CD4-positive, alpha-beta T cell treated with Interleukin-6 at 100 ng/mL for 8 hours (primary cell): ENCODE measurements at places on chromosomes 5 and 9.

DNA sequence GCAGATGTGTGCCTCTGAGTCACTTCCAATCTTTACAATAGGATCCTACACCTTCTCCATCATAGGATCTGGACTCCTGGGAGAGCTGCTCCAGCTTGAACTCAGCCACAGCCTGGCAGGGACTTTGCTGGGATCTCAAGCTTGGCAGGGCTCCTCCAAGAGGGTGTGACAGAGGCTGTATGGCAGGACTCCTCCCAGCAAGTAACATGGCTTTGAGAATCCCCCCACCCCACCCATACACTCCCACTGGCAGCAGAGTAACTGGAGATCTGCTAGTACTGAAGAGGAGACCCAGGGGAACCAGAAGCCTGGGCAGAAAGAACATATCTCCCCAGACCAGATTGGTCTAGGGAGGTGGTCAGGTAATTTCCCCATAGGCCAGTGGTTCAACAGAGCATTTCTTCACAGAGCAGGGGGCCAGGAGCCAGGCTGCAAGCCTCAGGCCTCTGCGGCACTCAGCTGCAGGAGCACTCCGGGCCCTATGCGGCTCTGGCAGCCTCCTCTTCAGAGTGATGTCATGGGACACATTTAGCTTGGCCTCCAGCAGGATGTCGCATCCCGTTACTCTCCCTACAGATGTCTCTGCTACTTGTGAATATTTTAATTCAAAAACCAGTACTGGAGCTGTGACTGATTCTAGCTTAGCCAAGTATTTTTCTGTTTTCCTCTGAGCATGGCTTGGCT lies 1.7 kb upstream of the ACSL6 start:
- no peak for DNase-seq

- no peak for DNase-seq
These were observed 40.1 kb downstream of the PFDN1 start for GRCh38 chr5:140262839-140263238.

DNA sequence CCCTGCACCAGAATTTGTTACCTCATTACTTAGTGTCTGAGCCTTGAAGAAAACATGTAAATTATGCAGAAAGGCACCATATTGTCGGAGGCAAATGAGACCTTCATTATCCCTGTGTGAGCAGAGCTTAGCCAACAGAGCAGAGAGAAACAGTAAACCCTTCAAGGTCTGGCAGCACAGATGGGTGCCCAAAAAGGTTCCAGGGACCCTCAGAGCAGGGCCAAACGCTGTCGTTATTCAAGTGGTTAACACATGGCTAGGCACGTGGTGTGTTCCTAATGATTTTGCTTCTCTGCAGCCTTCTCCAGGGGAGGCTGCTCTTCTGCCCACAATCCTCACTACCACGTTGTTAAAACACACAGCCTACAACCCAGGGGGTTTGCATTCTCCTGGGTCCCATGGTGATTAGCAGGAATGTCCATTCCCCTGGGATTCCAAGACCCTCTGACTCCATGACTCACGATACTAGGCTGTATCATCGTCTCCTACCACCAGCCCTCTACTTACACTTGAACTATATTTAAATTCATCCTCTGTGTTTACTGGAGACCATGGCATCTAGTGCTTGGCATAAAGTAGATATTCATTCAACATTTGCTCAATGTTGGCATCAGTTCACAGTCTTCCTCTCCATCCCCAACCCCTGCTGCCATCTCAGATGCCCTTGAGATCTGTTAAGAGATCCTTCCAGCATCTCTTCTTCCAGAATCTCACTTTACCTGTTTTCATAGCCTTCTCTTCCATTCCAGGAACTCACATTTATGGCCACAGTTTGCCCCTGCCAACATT lies 174.5 kb upstream of the RAD23B start:
- DNase-seq, result no peak

DNA sequence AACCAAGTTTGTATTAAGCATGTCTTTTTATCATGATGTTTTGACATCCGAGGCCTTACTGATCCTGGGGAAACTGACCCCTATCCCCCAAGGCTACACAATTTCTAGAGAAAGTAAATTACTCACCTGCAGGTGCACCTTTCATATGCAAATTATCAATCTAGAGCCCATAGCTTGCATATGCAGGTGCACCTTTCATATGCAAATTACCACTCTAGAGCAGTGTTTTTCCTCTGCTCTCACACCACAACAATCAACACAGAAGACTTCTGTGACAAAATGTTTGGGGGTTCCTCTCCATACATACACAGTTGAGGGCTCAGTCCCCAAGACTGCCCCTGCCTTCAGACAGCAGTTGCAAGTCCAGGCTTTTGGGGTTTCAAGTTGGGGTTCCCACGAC lies 203.7 kb upstream of the RORB start:
- DNase-seq, result no peak

DNA sequence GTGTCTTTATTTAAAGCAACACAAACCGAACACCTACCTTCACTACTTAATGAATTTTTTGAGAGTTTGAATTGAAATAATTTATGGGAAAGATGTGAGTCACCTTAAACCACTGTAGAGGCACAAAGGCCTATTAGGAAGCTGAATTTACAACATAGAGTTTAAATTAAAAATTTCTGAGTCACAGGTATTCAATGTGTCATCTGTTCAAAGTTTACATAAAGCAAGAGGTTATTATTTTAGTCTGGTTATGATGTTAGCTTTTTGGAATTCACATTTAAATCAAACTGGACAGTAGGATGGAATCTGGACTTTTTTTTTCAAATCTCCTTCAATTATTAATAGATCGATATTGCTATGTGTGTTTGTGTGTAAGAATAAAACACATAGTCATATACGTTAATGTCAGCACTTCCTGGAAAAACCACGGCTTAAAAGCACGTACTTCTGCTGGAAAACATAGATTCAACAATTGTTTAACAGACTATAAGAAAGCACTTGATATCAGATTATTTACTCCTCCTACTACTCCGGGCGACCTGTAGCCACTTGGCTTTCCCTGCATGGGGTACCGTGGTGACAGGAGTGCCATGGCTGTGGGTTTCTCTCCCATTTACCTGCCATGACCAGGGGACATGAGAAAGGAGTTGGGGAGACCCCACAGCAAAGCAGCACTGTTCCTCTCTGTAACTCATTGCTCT lies 638.6 kb downstream of the SEMA5A start:
- no peak for DNase-seq

- no peak for DNase-seq
These were observed 14.1 kb upstream of the NTRK2 start for GRCh38 chr9:84655447-84655846.

DNA sequence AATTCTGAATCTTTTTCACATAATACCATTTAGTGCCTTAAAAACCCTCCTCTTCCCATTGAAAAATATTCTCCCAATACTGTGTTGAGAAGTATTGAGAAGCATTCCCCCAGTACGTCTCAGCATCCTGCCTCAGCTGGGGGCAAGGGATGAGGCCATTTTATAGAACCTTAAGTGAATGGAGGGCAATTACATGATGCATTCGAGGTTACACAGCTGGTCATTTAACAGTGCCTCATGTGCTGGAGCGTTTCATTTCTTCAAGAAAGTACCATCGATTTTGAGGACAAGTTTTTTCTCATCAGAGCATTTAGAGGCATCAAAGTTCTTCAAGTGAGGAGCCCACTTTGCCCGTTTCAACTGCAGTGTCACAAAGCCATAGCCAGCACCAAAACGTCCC lies 135.6 kb downstream of the DOCK2 start:
- DNase-seq, result no peak

DNA sequence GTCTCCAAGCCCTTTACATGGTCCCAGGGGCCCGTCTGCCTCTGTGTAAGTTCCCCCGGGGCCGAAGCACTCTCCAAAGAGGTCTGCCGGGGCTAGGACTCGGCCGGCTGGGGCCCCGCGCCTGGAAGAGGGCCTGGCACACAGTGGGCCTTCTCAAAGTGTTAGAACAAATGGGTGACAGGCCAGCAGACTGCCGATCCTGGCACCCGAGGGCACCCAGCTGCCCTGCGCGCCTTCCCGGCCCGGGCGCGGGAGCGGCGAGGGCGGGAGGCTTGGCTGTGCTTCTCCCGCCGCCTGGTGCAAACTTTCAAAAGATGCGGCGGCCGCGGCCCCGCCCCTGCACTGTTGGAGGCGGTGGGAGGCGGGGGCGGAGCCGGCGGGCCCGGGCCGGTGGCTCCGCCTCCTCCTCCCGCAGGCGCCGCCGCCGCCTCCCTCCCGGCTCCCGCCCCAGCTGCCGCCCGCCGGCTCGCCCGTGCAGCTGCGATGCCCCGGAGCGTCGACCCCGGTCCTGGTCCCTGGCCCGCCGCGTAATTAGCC lies at the start of gene NEURL1B:
Gene NEURL1B, plus strand, starts transcription at position 442 of the 537 bp plus-strand sequence. CDS start 144 bp downstream, outside the sequence.
- DNase-seq, result no peak

DNA sequence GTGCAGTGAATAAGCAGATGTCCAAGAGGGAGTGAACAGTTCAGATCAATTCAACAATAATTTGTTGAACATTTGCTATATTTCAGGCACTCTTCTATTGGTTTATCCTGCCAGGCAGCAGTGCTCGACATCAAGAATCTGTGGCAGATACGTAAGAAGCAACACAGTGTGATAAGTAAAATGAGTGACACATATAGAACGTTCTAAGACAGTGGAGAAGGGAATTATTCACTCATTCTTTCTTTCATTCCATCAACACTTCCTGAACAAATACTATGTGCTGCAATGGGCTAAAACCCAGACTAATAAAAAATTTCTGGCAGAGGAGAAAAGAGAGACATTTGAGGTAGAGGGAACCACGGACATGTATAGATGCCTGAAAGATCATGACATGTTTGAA lies 89.9 kb upstream of the GLIS3 start:
- no peak for DNase-seq

DNA sequence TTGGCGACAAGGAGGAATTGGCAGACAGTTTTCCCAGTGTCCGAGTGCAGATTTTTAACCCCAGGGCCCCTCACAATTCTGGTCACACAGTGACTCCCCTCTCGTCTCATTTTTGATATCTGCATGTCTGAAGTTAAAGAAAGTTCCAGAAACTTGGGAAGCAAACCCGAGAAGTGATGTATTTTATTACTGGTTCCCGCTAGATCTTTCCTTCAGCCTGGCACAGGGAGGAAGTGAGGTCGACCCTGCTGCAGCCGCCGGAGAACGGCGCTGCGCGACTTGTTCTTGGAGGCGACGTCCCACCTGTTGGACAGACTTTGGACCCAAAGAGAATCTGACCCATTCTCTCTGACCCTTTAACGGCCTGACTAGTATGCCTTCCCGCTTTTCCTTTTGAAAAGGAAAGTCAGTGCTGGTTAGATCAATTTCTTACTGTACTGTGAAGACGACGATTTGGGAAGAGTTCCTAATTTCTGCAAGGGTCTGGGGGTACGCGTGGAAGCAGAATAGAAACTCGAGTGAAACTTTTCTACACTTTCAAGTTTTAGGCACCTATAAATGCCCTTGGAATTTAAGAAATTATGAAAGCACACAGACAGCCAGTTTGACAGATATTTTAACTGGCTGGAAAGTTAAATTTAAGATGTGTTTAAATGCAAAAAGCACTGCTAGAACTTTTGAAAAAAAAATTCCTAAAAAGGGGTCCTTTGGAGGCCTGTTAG lies 744 bp downstream of the OTULIN start:
- no peak for DNase-seq

DNA sequence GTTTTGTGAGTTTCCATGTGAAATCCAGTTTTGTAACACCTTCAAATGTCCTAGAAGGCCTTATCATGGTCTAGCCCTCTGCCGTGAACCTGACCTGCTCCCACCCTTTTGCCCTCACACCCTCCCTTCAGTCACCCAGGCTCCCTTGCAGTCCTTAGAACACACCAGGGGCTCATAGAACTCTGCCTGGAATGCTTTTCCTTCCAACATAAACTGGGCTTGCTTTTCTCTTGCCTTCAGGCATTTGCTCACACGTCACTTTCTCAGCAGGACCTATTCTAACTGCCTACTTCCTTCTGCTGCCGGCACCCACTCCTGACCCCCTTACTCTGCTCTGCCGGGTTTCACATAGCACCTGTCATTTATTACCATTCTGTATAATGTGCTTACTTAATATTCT lies 111.9 kb downstream of the PDE8B start:
- no peak for DNase-seq

GRCh38 chr9:124506433-124506832 lies 766 bp downstream of the NR5A1 start:
- DNase-seq, result no peak

DNA sequence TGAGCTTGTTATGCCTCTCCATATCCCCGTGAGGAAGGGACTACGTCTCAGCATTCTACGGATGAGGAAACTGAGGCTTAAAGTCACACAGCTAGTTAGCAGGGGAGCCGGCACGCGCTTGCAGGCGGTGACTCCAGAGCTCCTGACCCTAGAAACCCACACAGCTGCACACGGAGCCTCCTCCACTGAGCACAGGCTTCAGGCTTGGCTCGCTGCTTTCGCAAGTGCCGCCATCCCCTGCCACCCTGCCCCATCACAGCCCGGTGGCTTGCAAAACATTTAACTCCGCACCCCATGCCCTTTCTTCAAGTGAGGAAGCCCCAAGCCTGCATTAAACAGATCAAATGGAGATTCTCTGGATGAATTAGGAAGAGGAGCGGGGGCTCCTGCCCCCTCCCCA lies 138.3 kb downstream of the HSD17B3 start:
- no peak for DNase-seq

GRCh38 chr5:149456597-149457392 lies 77.7 kb upstream of the IL17B start:
- DNase-seq, result no peak

DNA sequence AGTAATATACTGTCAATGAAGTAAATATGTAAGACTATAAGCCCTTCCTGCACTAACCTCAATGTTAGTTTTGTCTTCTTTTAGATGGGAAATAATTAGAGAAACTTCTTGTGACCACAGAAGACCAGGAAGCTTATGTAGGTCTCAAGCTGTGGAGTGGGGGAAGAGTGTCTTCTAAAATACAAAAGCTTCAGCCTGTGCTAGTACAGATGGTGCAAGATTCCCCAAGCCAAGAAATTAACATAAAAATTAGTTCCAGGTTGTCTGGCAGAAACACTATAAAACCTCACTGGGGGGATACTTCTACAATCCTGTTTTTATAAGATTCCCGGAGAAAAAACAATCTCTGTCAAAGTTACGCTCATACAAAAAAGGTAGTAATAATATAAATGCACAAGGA lies 103.6 kb downstream of the FNBP1 start:
- DNase-seq, result no peak

- no peak for DNase-seq
These were observed 179.4 kb upstream of the RGMB start for GRCh38 chr5:98594098-98594497.

GRCh38 chr5:168334695-168335094 lies 43.2 kb downstream of the WWC1 start:
- DNase-seq, result no peak

- no peak for DNase-seq
These were observed 151.7 kb downstream of the TTC39B start for GRCh38 chr9:15155323-15155722.

GRCh38 chr5:172542651-172543131 lies 88.4 kb upstream of the SH3PXD2B start:
- no peak for DNase-seq

DNA sequence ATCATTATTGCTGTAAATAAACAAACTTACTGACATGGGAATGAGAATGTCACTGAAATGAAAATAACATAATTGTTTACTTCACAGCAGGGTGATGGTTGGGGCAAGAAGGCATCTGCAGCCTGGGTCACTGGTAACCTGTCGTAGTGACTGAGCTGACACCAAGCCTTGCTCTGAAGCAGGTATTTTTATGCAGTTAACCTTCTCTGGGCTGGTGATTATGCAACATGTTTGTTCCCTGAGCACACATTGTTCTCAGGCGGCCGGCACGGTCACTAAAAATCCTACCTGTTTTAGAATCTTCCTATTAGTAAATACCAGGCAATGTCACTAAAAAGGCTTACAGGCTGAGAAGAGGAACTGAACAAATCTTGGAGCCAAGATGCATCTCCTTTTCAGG lies 157.7 kb upstream of the NR3C1 start:
- DNase-seq, result no peak

GRCh38 chr5:108997720-108998119 lies 250.0 kb downstream of the FER start:
- DNase-seq, result no peak
